HFF-Myc (cell line): ENCODE measurements at places on chromosomes 2 and 18.
A peak's percentile ranks its signal among the peaks of the same experiment; 100 is the strongest.

- no peak for DNase-seq
Measured at GRCh38 chr2:150627526-150627925, 140.1 kb upstream of the RND3 start.

- no peak for DNase-seq
Measured at GRCh38 chr2:88860421-88861075, 169.1 kb downstream of the RPIA start.

- no peak for DNase-seq
Measured at GRCh38 chr2:170530284-170530745, 184.8 kb upstream of the SP5 start.

GRCh38 chr18:59502274-59503175, 143.5 kb upstream of the LMAN1 start:
- peak; percentile 79 for DNase-seq

GRCh38 chr2:112006076-112006410, 49.0 kb upstream of the TMEM87B start:
- no peak for DNase-seq

DNA sequence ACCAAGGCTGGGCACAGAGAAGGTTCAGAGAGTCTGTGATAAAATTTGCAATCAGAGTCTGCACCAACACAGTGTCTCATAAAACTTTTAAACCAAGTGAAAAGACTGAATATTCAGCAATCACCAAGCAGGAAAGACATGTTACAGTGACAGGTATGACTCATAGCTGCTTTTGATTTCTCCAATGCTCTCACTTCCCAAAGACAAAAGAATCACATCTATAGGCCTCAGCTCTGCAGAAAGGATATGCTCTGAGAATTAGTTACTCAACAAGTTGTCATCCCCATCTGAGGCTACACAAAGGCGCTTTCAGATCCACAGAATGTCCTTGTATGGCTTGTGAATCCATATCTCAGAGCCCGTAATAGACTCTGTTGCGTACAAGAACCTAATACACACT, 92.5 kb downstream of the KCNF1 start:
- no peak for DNase-seq

- no peak for DNase-seq
Measured at GRCh38 chr2:147355706-147356105, 489.1 kb upstream of the ACVR2A start.
